ENCODE measurements at places on chromosomes 16 and 17.

- no peak for DNase-seq
Observed at GRCh38 chr17:48929812-48930165, 14.9 kb downstream of the SNF8 start.

GRCh38 chr16:13300066-13300840, 398.9 kb downstream of the SHISA9 start:
- DNase-seq = no peak

DNA sequence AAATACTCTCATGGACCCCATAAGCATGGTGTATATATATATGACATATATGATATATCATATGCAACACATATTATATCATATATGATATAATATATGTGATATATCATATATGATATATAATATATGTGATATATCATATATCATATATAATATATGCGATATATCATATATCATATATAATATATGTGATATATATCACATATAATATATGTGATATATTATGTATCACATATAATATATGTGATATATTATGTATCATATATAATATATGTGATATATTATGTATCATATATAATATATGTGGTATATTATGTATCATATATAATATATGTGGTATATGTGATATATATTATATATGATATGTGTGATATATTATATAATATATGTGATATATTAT, 21.9 kb upstream of the MAPK3 start:
- DNase-seq = no peak

DNA sequence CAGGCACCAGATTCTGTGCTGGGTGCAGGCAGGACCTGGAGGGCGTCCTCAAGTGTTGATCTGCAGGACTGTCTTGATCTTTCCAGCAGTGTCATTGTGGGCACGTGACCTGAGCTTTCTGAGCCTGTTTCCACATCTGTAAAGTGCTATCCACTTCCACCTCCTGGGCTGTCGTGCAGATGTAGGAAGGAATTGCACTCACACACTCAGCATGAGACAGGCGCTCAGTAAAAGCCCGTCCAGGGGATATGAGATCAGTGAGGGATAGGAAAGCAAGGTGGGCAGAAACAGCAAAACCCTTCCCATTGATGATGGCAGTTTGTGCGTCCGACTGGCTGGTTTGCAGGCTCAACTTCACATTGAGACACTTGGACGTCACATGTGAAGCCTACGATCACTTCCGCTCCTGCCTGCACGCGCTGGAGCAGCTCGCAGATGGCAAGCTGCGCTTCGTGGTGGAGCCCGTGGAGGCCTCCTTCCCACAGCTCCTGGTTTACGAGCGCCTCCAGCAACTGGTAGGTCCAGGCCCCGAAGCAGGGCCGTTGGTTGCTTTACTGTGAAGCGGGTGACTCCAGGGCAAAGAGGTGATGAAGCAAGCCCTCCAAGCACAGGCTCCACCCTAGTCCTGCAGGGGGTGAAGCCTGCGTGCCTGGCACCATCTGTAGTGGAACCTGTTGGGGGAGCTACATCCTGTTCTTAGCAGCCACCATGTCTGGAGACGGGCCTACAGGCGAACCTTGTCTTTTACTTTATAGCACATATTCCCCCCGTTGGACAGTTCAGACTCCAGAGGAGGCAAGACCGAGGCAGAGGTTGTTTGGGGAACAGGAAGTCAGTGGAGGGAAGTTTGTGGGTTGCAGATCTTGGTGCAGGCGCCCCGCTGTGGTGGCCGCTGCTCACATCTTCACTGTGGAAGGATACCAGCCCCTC, 23.0 kb downstream of the METTL22 start:
- DNase-seq = no peak

GRCh38 chr17:78271419-78272170, 40.2 kb downstream of the TMEM235 start:
- no peak for DNase-seq

- DNase-seq = no peak
Observed at GRCh38 chr16:85334718-85335583, 222.7 kb upstream of the CIBAR2 start.

- no peak for DNase-seq
Observed at GRCh38 chr16:82108774-82109173, 61.2 kb downstream of the MPHOSPH6 start.

- no peak for DNase-seq
Observed at GRCh38 chr16:73050201-73051099, 2.5 kb upstream of the ZFHX3 start.

DNA sequence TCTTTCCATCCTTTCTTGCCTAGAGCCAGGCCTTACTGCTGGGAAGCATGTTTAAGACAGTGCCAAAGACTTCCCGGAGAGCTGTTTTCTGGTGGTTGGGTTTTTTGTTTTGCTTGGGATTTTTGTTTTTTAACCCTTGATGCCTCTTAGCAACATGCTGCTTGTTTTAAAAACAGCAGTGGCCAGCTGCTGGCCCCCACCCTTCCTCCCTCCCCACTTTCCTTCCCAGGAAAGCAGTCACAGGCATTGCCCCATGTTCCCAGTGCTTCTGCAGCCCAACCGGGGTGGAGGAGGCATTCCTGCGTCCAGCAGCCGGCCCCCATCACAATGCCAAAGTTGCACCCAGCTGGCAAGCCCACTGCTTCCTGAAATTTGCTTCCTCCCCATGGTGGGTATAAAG, 12.6 kb downstream of the TMEM132E start:
- no peak for DNase-seq

- DNase-seq = no peak
Observed at GRCh38 chr16:86732621-86733295, 154.4 kb downstream of the FOXL1 start.

DNA sequence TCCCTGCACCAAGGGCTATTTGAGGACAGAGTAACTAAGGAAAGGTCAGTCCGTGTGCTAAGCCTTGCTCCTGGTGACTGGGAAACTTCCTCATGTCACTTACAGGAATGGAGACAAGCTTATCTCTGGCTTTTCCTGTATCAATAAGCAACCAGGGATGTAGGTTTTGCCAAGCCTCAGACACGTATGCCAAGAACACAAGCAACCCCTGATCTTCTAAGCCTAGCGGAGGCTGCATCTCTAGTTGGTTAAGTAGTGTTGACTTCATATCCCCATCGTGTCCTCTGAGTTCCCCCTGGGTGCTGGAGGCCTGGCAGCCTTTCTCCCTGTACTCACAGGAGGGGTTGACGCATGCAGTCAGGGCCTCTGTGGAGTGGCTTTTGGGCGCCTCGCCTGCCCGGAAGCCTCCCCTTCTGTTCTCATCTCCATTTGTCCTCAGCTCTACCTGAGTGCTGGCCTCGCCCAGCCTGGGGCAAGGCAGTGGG, 1.4 kb upstream of the C1QTNF1 start:
- DNase-seq = no peak

DNA sequence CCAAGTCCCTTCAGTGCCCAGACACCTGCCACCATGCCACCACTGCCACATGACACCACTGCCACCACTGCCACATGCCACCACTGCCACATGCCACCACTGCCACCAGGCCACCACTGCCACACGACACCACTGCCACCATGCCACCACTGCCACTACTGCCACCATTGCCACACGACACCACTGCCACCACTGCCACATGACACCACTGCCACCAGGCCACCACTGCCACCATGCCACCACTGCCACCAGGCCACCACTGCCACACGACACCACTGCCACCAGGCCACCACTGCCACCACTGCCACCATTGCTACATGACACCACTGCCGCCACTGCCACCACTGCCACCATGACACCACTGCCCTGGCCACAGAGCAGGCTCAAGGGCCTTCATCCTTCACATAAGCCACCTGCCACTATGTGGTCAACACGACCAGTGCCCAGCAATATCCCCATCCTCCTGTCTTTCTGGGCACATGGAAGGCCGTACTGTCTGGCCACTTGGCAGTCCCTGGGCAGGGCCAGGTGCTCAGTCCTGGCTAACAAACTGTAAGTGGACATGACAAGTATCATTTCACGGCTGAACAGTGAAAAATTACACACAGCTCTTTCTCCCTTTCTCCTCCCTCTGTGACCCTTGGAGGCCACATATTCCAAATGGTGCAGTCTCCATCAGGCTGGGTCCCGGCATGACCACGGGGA, 33.1 kb downstream of the ABR start:
- no peak for DNase-seq

DNA sequence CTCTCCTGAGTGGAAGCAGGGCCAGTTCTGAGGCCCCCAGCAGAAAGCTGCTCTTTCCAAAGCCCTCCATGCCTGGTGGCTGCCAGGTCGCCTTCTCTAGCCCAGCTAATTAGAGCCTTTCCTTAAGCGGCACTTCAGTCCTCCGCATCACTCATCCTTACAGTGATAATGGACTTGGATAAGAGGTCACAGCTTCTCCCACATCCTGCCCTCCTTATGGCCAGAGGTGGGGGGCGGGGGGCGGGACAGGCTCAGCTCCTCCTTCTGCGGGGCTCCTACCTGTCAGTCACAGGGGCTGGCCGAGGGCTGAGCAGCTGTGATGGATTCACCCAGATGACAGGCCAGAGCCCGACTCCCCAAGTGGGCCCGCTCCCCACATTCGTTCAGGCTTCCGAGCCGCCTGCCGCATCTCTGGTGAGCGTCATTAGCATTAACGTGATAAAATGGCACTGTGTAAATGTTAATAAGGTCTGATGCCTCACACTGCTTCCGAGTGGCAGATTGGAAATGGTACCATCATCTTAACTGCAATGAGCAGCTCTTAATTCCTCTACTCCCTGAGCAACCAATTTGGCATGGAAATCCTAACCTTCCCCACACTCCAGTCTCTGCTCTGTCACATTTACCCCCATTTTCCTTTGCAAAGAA, 41.3 kb downstream of the GRIN2C start:
- no peak for DNase-seq

GRCh38 chr16:87626401-87626800, 24.1 kb downstream of the JPH3 start:
- DNase-seq = no peak

DNA sequence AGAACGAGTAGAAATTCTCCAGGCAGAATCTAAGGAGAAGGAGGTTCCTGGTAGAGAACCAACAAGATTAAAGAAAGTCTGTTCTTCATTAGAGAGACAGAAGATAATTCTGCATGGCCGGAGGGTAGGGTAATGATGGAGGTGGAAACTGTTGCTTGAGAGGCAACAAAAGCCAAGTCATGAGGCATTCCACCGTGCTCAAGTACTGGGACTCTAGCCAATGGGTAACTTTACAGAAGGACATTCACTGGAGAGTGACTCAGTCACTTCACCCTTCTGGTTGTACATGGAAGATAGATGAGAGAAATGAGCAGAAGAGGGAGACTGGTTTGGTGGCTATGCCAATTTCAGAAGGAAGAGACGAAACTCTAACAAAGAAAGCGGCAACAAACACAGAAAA, 53.6 kb upstream of the ANKFN1 start:
- DNase-seq = no peak

DNA sequence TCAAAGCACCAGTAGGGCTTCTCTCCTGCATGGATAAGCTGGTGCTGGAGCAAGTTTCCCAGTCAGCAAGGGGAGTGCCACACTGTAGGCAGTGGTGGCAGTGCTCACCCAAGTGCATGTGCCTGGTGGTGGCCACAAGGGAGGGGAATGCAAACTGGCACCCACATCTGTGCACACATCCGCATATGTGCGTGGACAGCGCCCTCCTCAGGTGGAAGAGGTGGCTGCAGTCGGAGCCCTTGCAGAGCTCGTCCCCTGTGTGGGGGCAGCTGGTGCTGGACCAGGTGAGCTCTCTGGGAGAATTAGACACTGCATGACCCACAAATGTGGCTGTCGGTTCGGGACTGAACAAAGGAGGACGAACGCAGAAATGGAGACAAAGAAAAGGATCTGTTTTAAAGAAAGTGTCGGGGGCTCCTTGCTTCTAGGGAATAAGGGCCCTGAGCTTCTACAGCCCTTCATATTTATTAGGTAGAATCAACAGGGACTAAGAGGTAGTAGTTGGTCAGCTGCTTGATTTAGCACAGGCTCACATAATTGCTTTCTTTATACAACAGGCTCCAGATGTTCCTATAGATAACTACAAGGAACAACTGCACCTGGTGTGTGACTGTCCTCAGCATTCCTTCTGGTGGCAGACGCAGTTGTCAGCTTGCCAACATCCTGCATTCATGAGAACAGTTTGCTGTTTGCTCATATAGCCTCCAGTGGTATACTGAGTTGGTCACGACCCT, 5.3 kb upstream of the ZNF689 start:
- DNase-seq = peak; percentile 39

DNA sequence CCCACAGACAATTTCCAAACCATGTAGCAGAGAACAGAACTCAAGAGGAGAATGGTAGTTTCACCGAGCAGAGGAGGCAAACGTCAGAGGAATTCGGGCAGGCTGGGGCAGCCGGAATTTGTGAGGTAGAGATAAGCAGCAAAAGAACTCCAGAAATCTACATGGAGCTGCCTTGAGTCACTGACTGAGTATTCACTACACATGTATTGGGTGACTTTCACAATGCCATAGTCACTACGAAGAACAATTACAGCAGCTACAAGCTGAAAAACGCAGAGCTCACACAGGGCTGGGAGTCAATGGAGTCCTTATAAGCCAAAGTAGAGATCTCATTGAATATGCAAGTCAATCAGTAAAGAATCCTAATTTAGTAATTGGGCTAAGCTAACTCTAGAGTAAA, 13.4 kb downstream of the CMC2 start:
- DNase-seq = no peak

DNA sequence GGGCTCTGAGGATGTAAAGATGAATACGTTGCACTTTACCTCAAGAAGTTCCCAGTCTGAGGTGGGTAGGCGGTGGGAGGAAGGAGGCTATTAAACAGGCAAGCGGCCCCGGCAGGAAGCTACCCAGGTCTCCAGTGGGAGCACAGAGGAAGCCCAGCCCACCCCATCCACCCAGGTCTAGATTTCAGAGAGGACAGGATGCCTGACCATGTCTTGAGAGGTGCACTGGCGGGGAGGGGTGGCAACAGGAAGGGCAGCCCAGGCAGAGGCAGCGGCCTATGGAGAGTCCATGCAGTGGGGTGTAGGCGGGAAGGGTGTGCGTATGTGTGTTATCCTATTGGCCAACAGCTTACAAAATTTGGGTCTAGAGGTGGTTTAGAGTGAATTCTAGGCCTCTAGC, 13.9 kb downstream of the SARM1 start:
- DNase-seq = no peak

- DNase-seq = no peak
Observed at GRCh38 chr16:27335349-27336053, 21.7 kb downstream of the IL4R start.
